NCI-H146 (cell line): ENCODE measurements at places on chromosomes 6 and 20.

- DNase-seq: no peak
Measured at GRCh38 chr6:73796881-73797280, 100.9 kb downstream of the CD109 start.

DNA sequence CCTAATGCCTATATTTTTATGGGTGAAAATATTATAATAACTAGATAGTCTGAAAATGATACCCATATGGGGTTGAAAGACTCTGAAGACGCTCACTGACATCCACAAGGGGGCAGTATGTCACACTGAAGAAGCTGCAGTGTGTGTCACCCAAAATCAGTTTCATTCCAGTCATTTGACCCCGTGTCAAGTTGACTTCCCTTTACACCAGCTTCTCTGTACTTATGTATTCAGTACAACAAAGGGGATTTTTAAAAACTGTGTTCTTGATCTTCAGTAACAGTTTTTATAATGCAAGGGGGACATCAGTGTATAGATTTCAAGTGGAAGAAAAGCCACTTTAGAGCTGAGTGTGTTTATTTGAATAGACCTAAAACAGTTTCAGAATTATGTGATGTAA, 19.3 kb downstream of the FAXC start:
- peak; percentile 58 for DNase-seq

DNA sequence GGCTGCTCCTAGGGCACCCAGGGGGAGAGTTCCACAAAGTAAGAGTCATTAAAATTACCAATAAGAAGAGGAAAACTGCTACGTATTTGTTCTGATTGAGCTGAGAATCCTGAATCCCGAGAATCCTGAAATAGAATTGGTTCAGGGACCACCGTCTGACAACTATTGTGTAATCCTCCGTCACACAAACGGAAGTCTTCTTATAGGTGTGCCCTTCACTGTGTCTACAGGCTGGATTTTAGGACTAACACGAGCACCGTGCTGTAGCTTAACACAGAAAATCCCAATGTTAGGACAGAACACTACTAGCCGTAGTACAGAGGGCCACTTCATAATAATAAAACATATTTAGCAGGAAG, 50.6 kb upstream of the RNF182 start:
- peak; percentile 72 for DNase-seq

DNA sequence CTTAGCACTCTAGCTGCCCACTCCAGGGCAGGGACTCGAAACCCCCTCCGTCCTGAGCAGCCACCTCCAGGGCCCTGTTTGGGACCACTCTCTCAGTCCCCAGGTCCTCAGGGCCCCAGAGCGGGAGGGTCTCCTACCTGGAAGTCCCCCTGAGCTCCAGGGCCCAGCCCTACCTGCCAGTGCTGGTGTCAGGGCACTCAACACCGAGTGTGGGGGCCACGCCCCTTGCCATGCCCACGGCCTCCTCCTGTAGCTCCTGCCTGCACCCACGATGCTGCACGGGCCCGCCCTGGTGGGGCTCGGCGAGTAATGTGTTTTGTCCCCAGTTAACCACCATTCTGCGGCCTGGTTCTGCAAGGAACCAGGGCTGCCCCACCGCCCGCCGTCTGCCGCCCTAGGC, 21.5 kb downstream of the SPDEF start:
- DNase-seq: no peak

DNA sequence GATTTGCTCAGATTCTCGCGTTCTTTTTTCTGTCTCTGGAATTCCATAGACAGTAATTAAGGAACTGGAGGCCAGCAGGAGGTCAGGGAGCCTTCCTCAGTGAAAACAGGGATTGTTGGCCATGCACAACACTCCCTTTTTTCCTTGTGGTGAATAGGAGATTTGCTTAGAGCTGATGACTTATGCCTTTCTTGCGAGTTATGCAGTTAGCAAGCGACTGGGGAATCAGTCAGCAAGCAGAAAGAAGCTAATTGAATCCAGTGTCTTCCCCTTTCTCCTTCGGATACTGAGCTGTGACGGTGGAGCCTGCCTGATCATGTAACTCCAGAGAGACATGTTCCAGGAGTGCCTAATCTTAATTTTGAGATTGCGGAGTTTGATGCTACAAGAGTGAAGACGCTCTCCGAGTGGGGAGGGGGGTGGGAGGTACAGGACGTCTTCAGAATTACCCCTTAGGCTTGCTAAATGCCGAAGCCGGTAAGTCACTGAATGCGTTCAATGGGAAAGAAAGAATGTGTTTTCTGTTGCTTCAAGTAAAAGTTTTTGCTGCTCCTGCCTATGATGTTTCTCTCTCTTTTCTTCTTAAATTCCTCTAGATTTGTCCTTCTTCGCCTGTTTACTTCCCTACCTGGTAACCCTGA, 165.9 kb downstream of the SASH1 start:
- DNase-seq: no peak

DNA sequence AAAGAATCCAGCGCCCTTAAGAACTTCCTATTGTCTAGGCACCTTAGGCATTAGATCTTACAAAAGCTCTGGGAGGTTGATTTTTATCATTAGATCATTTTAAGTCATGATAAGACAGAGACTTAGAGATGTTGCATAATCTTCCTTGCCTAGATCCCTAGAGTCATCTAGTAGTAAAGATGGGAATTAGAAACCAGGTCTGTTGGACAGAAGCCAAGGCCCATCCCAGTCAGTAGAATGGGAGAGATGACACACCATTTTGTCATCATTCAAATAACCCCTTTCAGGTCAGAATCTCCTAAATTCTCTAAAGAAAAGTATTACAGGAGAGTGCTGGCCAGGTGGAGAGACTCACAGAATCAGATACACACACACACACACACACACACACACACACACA, 579.1 kb downstream of the BMP2 start:
- DNase-seq: no peak

- no peak for DNase-seq
Measured at GRCh38 chr6:44451803-44452695, 64.5 kb downstream of the CDC5L start.

- DNase-seq: no peak
Measured at GRCh38 chr20:755941-756340, 12.4 kb downstream of the SLC52A3 start.

GRCh38 chr6:111354758-111355555, 128.1 kb downstream of the REV3L start:
- DNase-seq: no peak

DNA sequence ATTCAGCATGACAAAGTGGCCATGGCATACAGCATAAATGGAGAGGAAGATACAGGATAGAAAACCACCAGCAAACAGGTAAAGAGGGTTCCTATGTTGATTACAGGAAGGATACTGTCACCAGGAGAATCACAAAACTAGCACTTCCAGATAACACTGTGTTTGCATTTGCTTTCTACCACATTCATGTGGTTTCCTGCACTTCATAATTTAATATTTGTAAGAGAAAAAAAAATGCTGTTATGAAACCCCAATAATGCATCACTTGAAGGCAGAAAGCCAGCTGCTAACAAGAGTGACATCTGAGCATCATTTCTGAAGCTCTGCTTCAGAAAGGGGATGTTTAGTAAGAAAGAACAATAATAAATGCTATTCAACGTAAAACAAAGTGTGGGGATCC, 106.6 kb downstream of the ATXN1 start:
- DNase-seq: no peak

GRCh38 chr6:111530667-111531066, 47.6 kb upstream of the REV3L start:
- DNase-seq: no peak

- DNase-seq: no peak
Measured at GRCh38 chr20:40808936-40809335, 119.9 kb upstream of the MAFB start.

DNA sequence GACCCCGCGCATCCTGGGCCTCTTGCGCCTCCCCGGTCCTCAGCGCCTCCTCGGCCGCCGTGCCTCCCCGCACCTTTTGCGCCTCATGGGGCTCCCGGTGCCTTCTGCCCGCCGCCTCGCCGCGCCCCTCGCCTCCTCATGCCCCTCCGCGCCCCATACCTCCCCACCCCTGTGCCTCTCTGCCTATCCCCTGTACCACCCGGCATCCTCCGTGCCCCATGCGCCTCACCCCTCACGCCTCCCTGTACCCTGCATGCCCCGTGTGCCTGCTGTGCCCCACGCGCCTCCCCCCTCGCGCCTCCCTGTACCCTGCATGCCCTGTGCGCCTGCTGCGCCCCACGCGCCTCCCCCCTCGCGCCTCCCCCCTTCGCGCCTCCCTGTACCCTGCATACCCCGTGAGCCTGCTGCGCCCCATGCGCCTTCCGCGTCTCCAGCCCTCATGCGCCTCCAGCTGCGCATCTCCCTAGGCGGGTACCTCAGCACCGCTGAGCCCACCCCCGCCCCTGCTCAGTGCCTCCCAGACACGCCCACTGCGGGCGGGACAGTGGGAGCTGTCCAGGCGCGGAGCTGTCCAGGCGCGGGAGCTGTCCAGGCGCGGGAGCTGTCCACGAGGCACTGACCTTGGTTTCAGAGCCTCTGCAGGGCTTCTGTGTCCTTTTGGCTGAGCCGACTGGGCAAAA, 37.1 kb downstream of the IGF2R start:
- no peak for DNase-seq

GRCh38 chr20:21947406-21947805, 241.9 kb downstream of the PAX1 start:
- DNase-seq: no peak

DNA sequence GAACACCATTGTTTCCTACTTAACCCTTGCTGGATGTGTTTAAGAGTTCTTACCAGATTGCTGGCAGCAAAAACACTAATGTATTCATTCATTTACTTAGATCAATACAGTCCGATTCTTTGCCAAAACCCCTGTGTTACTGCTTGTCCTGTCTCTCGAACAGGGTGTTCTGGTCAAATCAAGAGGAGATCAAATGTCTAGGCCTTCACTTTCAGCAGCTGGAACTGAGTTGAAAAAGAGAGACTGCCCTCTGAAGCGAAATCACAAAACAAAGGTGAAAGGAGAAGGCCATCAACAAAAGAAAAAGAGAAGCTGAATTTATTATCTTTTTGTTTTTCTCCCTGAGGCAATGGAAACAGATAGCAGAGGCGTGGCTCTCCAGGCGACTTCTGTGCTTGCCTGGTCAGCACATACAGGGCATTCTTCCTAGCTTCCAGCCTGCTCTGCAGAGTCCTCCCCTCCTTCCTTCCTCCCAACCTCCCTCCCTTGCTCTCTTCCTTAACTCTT, 44.1 kb upstream of the GCM1 start:
- peak; percentile 95 for DNase-seq

DNA sequence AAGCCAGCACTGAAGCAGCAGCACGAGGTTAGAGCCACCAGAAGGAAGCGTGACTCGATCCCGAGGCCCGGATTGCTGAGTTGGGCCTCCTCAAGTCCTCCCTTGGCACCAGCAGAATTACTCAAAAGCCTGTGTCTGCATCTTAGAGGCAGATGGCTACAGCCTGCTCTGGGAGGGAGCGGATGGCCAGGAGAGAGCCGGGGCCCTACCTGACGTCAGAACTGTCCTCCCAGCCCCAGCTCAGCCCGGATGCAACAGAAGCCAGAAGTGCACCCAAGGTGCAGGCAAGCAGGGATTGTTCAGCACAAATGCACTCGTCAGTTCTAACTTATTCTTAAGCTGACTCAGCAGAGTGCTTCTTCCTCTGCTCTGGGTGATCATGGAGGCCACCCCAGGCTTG, 155.5 kb upstream of the RPS6KA2 start:
- DNase-seq: no peak
